Pons (tissue), 1 donor: ENCODE measurements at places on chromosomes 4 and X.

DNA sequence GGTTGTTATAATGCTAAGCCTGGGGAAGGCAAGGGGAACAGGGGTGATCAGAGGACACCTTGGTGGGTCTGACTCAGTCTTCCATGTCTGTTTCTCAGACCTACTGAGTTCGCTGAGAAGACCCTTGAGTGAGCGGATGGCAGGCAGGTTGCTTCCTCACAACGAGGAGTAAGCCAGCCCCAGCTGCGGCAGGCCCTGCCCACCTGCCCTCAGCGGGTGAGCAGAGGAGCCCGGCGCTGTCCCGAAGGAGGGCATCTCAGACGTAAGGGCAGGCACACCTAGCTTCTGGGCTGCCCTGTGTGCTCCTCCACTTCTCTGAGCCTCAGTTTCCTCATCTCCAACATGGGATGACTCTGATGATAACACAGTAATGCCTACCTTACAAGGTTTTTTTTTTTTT, 30.3 kb downstream of the MSX1 start:
- DNase-seq, result no peak

DNA sequence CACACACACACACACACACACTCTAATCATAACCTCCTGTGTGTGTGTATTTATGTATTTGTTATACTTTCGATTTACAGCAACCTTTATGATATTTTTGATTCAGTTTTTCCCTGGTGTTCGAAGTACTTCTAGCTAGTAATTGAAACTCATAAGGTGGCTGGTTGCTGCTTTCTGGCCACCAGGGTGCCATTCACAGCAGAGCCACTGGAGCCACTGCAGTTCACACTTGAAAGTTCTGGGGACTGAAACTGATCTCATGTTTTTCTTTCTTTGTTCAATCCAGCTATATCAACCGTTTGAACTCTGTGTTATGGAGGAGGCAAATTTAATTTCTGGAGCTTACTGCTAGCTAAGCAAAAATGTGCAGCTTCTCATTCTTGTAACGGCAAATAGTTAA, 419.4 kb downstream of the ADGRL3 start:
- no peak for DNase-seq

- no peak for DNase-seq
These were observed 29.0 kb downstream of the CLOCK start for GRCh38 chr4:55517526-55518229.

DNA sequence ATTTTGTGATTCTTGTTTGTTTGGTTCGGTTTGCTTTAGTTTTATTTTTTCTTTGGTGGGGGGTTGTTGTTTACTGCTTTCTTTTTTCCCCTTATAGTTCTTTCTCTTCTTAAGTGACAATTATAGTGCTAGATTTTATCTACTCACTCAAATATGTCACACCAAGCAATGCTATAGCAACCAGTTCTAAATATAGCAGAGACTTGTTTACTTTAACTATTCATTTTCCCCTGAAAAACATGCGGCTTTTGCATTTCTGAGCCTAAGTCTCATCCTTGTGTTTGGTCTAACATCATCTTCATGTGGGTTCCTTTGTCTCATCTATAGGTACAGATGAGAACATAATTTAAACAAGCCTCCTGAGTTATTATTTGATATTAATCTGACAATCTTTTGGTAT, 676.6 kb downstream of the FAT4 start:
- DNase-seq, result no peak

DNA sequence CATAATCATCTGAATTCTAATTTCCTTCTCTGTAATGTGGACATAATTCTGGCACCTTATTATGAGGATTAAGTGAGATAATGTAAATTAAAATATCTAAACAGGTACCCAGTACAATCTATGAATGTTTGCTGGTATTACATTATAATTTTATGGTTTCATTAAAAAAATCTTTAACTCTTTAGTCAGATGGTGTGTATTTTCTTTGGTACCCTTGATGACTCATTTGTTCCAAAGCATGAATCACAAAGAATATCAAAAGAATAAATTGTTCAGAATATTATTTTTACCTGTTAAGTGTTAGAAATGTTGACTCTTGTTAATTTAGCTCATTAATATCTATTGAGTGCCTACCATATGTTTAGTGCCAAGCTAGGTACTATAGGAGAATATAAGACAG, 74.3 kb downstream of the SNX25 start:
- no peak for DNase-seq

DNA sequence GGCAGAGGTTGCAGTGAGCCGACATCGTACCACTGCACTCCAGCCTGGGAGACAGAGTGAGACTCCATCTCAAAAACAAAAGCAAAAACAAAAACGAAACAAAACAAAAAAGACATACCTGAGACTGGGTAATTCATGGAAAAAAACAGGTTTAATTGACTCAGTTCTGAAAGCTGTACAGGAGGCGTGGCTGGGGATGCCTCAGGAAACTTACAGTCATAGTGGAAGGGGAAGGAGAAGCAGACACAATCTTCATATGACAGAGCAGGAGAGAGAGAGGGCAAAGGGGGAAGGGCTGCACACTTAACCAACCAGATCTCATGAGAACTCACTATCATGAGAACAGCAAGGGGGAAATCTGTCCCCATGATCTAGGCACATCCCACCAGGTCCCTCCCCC, 229.5 kb downstream of the STK32B start:
- no peak for DNase-seq

DNA sequence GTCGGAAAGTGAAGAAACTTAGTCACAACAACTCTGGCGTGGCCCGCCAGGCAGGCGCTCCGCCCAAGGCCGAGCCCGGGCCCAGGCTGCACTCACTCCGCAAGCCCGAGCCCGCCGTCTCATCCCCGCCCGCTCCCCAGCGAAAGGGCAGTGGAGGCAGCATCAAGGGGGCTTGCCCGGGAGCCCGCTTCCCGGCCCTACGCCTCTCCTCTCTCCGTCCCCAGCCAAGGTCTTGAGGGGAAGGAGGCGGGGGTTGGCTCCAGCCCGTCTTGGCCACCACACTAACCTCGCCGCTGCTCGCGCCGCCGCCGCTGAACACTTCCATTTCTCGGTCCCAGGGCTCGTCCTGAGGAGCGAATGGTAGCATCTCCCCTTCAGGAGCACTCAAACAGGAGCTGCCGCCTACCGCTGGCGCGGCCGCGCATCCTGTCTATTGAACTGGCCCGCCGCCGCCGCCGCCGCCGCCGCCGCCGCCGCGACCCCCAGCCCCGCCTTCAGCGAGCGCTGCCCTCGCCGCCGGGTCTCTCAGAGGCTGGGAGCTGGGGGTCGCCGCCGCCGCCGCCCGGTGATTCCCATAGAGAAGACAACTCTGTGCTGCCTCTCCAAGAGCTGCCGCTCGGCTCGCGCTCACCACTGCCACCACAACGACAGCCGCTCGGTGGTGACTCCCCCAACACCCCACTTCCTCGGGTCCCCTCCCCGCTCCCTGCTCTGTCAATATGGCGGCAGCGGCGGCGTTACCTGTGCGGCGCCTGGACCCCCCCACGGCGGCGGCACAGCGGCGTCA, at the start of gene RPS6KA6:
Gene RPS6KA6 (minus strand): TSS at position 667 of the 787 bp plus-strand sequence. CDS start 300 bp downstream, at position 367.
- no peak for DNase-seq

DNA sequence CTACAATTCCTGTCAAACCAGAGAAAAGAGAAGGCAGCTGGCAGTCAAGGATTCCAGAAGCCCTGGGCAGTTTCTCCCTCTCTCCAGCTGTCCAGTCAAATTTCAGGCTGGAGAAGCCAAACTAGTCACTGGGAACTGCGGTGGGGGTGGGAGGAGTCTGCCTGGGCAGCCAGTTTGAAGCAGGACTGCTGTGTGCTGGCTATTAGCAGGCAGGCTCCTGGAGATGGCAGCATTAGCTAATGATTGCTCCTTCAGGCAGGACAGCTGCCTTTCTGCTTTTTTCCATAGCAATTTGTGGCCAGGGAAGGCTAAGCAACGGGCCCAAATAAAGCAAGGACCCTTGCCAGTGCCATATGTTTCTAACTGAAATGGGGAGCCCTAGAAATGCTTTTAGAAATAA, 44.7 kb upstream of the FGF13 start:
- no peak for DNase-seq

DNA sequence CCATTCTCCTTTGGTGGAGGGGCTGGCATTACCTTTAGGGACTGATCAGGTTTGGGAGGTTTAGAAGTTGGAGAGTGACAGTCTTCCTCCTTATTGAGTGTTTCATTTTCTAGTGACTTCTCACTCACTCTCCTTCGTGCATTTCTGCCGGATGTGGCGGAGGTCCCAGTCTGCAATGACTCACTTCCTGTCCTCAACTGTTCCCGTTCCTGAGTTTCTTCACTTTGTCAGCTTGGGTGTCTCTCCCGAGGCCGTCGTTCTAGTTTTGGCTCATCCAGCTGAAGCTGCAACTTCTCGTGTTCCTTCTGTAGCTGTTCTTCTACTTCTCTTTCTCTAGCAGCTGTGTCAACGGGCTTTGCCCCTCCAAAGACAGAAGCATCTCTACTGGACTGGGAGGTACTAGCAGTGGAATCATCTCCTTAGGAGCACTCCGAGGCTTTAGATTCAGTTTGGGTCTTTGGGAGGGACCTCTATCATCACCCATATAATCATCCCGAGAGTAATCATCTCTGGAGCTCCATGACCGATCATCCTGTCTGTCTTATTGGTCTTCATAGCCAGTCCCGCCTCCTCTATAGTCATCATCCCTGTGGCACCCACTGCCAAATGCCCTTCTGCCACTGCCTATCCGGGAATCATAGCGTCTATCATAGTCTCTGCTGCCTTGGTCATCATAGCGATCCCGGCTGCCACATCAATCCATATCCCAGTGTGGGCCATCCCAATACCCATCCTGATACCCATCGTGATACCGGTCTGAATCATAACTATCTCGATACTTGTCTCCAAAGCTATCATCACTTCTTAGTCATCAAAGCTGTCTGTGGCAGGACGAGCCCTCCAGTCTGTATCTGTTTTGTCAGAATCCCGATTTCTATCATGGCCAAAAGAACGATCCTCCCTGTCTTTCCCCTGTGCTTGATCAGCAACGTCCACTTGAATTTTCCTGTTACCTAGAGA, 35.3 kb upstream of the VSIG4 start:
- DNase-seq, result peak; percentile 57

GRCh38 chrX:15500497-15500966, at the start of gene BMX:
TSS of gene BMX (plus strand) at chrX:15500807. CDS start at chrX:15508354, 7,547 bp downstream.
- no peak for DNase-seq

GRCh38 chr4:56134266-56134665, 185.5 kb downstream of the CEP135 start:
- DNase-seq, result no peak

DNA sequence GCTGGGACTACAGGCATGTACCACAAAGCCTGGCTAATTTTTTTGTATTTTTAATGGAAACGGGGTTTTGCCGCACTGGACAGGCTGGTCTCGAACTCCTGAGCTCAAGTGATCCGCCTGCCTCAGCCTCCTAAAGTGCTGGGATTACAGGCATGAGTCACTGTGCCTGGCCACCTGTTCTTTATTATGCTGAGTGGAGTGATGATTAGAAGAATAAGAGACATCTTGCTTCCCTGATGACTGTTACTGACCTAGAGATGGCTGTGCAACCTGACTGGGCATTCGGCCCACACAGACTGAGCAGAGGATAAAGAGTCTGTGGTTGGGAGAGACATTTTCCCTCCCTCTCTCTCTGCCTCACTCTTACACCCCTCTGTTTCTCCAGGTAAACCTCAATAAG, 56.7 kb downstream of the SPINK2 start:
- no peak for DNase-seq

GRCh38 chrX:124388562-124388961, 42.2 kb downstream of the SH2D1A start:
- peak; percentile 53 for DNase-seq

DNA sequence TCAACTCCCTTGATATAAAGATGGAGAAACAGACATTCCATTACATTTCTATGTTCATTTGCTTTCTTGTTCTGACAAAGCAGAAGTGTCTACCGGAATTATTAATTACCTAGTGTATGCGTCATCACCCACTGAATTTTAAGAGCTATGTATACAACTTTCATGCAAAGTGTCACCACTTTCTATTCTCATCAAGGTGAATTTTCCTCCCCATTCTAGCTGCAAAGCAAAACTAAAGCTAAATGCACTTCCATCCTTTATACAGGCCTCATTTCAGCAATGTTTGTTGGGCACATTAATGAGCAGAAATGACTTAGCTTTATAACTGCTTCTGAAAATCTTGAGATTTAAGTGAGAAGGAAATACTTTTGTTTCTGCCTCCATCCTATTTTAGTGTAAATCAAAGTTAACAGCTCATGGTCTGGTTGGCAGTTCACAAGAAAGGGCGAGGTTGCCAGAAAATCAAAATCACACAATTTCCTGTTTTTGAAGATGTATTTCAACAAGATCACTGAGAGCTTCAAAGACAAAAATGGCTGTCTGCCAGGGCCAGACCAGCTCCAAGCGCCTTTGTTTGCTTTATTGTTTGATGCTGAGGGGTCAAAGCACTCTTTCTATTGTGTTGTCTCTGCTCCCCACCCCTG, 7.2 kb upstream of the FAM9C start:
- peak; percentile 60 for DNase-seq

DNA sequence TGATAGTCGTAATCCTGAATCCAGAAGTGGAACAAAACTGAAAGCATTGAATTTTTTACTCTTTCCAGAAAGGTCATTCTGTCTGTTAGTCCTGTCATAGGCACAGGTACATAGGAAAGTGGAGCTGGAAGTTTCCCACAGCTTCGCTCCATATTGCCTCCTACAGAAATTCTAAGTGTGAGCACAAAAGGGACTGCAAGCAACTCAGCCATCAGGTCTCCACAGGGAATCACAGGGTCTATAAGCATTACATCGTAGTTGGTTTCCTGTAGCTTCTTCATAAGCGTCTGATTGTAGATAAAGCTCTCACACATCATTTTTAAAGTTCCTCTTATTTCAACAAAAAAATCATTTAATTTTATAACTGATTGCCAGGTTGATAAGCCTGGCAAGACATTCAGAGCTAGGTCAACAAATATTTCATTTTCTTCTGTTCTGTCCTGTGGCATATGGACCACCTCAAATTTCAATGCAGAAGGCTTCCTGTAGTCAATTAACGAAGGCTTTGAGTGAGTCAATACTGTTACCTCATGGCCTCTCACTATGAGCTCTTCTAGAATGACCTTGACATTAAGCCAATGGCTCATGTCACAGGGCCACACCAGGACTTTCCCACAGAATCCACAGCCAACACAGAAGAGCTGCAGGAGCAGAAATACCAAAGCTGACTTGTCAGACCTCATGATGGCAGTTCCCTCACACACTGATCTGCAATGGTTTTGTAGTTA, at the start of gene UGT2A3:
Gene UGT2A3 (minus strand): TSS at position 727 of the 728 bp plus-strand sequence. CDS start 44 bp downstream, at position 683.
- no peak for DNase-seq

DNA sequence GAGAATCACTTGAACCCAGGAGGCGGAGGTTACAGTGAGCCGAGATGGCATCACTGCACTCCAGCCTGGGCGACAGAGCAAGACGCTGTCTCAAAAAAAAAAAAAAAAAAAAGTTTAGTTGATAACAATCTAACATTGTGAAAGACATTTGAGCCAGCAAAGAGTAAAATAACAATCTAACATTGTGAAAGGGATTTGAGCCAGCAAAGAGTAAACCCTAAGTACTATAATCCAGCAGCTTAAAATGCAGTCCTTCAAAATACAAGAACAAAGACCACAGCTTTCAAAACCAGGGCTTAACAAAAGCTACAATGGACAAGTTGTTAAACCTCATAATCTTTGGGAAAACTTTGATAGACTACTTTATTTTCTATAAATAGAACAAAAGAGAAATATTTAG, 16.9 kb downstream of the MFAP3L start:
- no peak for DNase-seq

- peak; percentile 73 for DNase-seq
These were observed 11.4 kb upstream of the TAPT1 start for GRCh38 chr4:16237715-16238114.
